ENCODE measurements at places on chromosomes 1 and 21.

DNA sequence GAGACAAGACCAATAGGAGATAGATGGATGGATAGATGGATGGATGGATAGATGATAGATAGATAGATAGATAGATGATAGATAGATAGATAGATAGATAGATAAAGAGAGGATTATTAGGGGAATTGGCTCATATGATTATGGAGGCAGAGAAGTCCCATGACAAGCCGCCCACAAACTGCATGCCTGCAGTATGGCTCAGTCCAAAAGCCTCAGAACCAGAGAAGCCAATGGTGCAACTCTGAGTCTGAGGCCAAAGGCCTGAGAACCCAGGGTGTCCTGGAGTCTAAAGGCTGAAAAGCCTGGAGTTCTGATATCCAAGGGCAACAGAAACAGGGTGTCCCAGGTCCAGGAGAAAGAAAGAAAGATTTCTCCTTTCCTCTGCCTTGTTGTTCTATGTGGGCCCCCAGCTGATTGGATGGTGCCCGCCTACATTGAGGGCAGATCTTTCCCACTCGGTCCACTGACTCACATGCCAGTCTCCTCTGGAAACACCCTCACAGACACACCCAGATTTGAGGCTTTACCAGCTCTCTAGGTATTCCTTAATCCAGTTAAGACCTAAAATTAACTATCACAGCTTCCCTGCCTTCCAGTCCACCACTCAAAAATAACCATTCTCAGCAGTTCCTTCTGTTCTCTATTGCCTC, 39.6 kb upstream of the IRF2BP2 start:
- no peak for DNase-seq

DNA sequence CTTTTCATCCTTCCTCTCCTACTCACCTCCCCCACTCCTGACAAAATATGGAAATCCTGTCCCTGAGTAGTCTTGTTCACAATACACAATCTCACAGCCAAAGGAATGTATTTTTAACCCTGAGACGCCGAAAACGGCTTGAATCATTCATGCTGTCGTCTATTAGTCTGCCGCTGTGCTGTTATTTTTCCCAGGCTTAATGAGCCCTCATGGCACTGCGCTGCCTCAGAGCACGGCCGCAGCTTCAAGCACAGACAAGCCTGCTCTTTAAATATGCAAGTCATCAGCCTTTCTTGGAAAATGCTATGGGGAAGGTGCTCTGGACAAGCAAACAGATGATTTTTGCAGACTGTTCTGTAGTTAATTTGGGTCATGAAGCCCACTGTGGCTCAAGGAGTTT, 302.7 kb downstream of the DISC1 start:
- no peak for DNase-seq

DNA sequence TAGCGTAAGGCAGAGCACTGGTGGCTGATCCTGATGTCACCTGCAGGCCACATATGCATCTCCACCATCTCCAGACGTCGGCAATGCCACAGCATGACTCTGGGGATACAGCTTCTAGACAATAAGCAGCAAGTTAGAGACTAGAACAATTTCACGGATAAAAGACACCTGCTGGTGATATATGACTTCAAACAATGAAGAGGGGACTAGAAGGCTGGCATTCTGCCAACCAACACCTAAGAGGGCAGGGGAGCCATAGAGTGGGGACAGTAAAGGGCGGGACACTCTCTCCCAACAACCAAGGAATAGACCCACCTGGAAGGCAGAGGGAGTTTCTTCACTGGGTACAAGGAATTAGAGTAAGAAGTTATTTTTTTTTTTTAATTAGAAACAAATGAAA, 126.7 kb downstream of the SIM2 start:
- no peak for DNase-seq

DNA sequence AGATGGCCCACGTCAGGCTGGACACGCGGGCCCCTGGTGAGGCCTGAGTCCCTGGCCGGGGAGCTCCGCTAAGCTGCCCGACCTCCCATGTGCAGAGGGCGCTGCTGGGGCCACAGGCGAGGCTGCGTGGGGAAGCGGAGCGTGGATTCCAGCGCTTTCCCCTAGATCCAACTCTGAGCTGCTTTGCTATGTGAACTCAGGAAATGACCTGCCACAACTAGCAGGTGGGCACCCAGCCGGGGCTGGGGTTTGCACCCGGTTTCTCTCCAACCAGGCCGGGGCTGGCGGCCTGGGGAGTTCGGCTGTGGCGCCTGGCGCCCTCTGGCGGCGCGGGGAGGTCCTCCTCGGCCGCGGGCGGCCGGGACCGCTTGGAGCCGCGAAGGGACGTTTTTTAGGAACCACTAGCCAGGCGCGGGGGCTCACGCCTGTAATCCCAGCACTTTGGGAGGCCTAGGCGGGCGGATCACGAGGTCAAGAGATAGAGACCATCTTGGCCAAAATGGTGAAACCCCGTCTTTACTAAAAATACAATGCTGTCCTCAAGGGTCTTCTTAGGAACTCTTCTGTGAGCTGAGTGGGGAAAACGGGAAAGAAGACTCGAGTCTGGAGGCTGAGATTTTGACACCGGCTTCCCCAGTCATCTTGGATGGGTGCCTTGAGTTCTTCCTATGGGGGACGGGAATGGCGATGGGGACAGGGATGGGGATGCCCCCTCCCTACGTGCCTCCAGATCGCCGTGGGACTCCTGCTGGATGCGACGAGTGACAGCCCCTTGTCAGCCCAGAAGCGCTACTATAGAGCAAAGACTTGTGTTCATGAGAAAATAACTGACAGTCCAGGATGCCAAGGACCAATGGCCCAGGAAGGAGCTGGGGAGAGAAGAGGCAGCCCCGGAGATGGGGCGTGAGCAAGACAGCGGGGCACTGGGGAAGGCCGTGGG, 12.6 kb downstream of the PYCR2 start:
- DNase-seq: peak; percentile 82

DNA sequence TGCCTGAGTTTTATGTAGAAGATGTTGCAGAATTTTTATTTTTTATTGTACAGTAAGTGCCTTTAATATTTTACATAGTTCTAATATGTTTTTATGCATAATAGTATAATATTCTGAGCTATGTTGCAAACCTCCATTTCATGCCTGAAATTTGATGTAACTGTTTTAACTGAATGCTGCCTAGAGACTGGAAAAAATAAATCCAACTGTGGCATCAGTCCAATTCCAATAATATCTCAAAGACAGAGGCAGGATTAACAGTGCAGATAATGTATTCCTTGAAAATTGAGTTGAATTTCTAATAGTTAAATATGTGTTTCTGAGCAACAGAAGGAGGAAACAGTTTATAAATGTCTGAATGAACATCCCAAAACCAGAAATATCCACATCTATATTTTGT, 61.1 kb upstream of the KIF1B start:
- DNase-seq: no peak

DNA sequence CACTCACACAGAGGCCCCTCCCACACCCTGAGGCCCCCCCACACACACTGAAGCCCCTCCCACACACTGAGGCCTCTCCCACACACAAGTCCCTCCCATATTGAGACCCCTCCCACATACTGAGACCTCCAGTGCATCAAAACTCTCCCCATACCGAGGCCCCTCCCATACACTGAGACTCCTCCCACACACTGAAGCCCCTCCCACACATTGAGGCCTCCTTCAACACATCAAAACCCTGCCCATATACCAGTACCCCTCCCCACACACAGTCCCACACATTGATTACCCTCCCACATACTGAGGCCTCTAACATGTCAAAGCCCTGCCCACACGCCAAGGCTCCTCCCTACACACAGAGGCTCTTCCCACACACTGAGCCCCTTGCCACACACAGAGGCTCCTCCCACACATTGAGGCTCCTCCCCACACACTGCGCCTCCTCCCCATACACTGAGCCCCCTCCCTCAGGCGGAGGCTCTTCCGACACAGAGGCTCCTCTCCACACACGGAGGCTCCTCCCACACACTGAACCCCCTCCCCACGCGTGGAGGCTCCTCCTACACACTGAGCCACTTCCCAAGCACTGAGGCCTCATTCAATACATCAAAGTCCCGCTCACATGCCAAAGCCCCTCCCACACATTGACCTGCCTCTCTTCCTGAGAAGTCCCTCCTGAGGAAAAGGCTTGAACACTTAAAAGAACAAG, 392.3 kb downstream of the CAMTA1 start:
- no peak for DNase-seq

DNA sequence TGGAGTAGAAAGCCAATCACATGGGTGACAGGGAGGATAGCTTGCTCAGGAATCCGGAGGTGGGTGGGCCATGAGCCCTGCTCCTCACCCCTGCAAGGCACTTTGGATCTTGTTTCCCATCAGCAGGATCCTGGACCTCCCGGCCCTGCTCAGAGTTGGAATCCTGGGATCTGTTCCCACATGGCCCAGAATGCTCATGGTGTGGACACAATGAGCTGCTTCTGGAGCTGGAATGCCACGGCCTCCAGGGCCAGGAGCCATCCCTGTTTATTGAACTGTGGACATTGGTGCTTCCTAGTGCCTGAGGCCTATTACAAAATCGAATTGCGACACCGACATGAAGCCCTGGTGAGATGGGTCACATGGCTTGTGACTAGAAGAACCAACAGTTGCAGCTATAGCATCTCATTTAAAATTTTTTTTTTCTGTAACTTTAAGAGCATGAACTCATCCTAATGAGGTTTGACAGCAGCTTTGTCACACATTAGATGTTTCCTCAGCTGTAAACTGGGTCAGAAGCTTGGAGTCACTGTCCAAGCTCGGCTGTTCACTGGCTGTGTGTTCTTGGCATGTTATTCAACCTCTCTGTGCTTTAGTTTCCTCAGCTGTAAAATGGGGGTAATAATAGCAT, 40.4 kb upstream of the GOLT1A start:
- DNase-seq: no peak

GRCh38 chr21:26935977-26936376, 30.9 kb downstream of the ADAMTS5 start:
- DNase-seq: no peak

- DNase-seq: no peak
Measured at GRCh38 chr1:32100807-32101708, 6.8 kb upstream of the KPNA6 start.

- DNase-seq: peak; percentile 100
Measured at GRCh38 chr1:8817412-8818324, at the start of gene RERE. RERE (minus strand) TSS chr1:8817640.

- no peak for DNase-seq
Measured at GRCh38 chr1:6448749-6449631, 17.0 kb downstream of the TNFRSF25 start.

DNA sequence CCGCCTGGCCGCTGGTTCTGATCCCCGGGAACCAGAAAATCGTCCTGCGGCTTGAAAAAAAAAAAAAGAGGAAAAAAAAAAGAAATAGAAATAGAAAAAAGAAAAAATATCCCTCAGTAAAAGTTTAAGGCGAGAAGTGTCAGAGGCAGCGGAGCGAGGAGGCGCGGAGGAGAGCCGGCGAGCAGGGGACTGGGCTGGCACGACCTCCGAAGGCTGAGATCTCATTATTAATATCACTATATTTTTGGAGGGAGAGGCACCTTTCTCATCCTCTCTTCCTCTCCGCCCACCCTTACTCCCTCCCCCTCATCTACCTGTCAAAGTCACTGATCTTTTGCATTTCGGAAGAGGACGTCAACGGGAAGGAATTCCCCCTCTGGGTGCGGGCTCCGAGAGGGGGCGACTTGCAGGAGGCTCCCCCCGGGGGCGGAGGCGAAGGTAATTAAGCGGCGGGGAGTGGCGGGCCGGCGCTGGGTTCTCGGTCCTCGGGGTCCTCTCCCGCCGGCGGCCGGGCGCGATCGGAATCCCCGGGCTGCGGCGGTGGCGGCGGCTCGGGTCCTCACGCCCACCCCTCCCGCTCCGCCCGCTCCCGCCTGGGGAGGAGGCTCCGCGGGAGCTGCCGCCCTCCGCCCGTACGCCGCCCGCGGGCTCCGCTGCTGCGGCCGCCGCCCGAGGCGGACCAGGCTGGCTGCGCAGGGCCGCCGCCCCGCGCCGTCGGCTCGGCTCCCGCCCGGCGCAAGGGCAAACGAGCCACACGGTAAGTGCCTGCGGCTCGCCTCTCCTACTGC, at the start of gene NTNG1:
NTNG1 (plus strand) TSS at position 337 of the 788 bp plus-strand sequence.
- DNase-seq: peak; percentile 69

DNA sequence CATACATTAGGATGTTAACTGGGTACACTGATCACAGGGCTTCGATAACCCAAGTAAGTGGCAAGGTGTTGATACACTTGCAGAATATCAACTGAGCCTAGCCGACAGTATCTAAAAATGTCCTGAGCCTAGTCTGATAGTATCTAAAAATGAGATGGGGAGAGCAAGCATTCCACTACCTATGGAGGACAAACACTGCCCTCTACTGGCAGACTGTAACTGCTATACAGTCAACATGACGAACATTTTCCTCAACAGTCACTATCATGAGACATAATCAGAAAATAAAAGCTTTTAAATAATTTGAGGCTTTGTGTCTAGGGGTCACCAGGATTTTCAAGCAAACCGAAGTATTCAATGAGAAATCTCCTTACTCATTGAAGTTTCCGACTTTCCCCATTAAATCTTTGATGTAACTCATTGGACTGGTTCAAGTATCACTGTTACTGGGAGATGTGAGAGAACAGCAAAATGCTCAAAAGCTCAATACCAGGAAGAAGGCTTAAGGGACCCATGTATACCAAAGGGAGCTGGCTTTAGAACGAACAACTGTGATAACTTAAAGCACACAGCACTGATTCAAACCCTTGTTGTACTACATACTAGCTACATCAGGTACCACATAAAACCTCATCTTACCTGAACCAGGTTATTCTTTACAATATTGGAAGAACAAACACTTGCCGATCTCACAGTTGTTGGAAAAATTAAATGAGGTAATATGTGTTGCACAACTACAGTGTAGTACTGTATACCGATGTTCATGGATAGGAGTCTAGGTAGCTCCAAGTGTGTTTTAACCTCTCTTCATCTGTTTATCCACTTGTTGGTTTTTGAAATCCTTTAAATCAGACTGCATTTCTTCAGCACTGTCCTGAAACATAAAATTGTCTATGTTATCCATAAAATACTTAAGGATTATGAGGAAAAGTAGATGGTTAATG, 31.1 kb upstream of the SLC45A3 start:
- DNase-seq: peak; percentile 67

DNA sequence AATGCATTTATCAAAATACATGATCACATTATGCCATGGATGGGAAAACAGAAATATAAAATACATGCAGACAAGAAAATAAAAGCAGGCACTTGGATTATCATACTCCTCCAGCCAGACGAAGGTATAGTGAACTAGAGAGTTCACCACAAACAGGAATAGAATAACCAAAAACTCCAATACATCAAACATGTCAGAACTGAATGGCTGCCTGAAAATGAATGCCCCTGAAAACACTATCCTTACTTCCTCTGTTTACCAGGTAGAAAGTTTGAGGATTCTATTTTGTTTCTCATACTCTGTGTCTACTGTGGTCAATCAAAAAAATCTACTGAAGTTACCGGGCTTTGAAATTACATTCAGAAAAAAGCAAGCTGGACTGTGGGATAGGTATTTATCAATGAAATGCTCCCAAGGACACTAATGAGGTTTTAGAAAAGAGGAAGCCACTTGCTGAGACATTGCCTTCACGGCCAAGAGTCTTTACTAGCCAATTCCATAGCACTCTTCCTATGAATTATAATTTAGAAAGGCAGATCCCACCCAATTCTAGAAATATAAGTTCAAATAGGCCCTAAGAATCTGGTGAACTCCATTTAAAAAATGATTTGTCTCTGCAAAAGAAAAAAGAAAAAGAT, 197.7 kb downstream of the SMYD3 start:
- DNase-seq: no peak

GRCh38 chr1:241299347-241299746, 57.7 kb downstream of the RGS7 start:
- DNase-seq: no peak

All from GM13977 (cell line).